Spinal cord (tissue), 10 donors: ENCODE measurements at places on chromosomes 7 and 10. TPM values are rescaled to one million over a fixed set of nuclear protein-coding genes. Genes with fewer than 3 reads are reported as not detected.

- no peak for DNase-seq
Observed at GRCh38 chr10:48896756-48897440, 42.7 kb downstream of the LRRC18 start.

C7orf33 gene
- not detected for total RNA-seq

SPDYE2B gene
- total RNA-seq = not detected

DNA sequence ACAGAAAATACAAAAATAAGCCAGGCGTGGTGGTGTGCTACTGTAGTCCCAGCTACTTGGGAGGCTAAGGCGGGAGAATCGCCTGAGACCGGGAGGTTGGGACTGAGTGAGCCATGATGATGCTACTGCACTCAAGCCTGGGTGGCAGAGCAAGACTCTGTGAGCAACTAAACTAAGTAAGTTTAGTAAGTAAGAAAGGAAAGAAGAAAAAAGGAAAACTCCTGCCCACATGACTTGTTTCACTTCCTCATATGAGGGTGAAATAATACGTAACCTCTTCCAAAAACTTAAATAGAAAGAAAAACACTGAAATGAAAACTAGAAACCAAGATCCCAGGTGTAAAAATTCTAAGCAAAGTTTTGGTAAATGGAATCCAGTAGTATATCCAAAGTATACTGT lies 79.6 kb downstream of the LARP4B start:
- DNase-seq = no peak

GRCh38 chr7:43037531-43037930 lies 74.9 kb upstream of the HECW1 start:
- DNase-seq = no peak

DNA sequence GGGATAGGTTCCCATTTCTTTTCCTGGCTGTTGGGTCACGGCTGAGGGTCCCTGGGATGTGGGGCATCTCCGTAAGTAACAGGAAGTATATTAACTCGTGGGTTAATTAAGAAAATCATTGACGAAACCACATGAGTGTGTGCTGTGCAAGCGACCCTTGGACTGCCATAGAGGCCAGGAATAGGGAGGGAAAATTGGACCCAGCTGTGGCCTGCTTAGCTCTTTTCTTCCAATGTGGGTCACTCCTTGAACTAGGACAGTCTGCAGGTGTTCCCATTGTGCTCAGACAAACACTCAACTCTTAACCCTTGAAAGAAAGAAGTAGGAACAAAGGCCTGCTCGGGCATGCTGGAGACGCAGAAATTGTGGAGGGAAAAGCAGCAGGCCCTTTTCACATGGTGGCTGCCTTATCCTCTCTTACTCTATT lies 25.6 kb upstream of the PLEKHA1 start:
- no peak for DNase-seq

DNA sequence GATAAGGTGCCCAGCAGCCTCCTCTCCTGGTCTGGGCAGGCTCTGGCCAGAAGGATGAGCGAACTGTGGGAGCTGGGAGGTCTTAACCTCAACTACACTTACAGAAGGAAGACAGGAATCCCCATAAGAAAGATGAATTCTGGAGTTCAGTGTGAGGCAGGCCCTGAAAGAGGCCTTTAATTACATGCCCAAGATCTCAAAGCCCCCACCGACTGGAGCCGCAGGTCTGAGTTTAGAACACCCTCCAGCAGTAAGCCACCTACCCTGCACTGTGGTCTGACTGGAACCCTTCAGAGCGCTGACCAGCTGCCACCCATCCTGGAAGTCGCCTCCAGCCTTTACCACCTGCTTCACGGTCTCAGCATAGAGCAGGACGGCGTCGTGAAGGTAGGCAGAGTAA lies 28.2 kb upstream of the ACSL5 start:
- no peak for DNase-seq

KCNMA1 gene
- total RNA-seq = 95.0 TPM

DNA sequence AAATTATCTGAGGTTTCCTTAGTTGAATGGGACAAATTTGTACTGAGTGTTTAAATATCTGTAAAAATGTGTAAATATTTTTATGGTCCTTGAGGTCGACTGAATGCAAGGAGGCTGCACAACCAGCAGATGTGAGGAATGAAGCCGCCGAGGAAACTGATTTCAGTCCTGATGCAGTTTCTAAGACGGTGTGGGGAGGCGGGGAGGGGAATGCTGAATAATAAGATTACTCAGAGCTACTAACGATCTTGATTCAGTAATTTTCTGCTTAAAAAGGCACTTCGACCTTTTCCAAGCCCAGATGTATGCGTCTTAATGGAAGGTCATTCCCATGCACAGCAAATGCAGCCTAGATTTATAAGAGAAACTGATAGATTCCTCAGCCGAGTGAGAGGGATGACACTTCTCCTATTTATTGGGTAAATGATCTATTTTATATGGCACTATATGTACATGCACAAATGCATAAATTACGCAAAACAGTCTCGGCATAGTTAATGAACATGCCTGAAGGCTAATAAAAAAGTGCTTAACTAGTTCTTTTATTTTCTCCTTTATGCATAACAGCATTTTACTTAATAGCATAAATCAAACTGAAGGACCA lies 167.6 kb upstream of the PITRM1 start:
- no peak for DNase-seq

DNA sequence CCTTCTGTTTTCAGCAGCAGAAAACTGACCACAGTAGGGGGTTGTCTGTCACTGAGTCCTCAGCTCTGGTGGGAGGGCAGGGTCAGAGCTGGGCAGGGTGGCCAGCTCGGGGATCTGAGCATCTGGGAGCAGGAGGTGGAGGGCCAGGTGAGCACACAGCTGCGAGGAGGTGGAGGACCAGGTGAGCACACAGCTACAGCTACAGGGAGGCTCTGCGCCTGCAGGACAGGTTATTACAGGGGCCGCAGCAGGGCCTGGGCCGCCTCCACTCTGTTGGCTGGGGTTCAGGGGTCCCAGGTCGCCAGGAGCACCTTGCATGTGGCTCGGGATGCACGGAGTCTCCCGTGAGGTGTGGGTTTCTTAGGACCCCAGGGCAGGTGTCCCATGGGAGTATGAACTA lies 52.4 kb upstream of the PRKAR1B start:
- DNase-seq = no peak

DNA sequence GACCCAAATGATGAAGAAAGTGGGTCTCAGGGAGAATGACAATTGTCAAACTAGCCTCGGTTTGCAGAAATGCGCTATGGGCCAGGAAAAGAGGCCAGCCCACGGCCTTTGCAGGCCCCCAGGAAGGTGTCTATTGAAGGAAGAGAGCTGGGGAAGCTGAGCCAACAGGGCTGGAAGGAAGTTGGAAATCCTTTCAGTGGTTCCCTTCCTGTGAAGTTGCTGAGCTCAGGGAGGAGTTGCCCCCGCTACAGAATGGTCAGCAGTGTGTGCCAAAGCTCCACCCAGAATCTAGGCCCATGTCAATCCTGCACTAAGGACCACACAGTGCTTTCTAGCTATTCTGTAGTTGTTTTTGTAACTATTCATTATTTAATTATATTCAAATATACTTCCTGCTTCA lies 91.6 kb upstream of the ANLN start:
- DNase-seq = no peak

GRCh38 chr10:5447056-5447455 lies 34.7 kb downstream of the NET1 start:
- DNase-seq = no peak

HECTD2 gene
- 49.2 TPM for total RNA-seq

DNA sequence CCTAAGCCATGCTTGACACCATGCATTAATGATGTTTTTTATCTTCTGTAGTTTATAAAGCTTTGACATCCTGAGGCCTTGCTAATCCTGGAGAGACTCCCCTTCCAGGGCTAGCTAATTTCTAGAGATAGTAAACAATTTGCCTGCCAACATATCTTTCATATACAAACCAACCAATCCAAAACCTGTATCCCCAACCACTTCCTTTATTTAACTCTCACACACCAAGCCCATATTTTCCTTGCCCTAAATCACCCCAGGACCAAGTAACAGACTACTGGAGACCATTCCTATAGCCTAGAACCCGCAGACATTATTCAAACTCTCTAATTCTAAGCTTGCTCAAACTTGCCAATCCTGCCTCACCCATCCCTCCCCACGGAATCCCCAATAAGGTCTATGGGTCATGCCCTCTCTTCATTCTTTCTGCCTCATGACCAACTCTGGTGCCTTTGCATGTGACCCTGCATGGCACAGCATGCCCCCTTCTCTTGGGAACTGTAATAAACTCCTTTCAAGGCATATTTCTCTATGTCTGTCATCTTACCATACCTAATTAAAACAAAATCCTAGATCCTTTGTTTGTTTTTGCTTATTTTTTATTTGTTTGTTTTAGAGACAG lies 116.6 kb upstream of the CACUL1 start:
- no peak for DNase-seq

DNA sequence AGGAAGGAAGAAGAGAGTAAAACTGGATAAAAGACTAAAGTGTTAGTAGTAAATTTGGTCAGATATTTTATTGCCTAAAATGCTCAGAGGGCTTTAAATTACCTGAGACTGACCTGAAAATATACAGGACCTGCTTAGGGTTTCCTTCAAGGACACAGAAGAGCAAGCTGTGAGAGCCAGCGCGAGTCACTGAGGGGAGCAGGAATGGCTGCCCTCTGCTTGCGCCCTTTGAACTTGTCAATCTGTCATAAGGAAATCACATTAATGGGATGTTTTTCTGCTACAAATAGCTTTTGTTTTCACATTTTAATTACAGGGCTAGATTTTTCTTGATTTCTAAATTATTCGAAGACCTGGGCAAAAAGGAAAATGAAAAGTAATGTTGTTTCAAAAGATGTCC lies 26.9 kb downstream of the DNAJB9 start:
- no peak for DNase-seq

DNA sequence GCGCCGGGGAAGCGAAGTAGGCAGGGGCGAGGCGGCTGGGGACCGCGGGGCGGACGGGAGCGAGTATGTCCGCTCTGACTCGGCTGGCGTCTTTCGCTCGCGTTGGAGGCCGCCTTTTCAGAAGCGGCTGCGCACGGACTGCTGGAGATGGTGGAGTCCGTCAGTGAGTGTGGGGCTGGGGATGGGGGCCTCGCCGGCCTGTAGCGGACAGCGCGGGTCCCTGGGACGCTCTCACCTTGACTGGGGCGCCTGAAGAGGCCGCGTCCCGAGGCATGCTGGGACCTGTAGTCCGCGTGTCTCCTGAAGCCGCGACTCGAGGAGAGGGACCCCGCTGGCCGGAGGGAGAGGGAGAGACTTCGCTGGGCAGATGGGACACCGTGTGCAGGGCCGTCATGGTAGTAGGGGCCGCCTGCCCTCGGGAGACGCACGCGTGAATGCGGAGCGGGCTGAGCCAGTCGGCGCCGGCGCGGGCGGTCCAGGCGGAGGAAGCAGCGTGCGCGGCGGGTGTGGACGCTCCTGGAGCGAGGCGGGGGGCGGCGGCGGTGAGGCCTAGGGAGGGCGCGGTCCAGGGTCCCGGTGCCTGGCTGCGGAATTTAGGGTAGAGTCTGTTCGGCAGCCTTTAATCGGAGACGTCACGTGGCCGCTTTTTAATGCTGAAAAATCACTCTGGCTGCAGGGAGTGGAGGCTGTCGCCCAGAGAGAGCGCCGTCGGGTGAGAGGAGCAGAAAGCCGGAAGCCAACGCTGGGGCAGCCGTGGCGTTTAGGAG lies at the start of gene NDUFB2:
TSS of gene NDUFB2 (plus strand) at position 29 of the 767 bp plus-strand sequence. CDS start at position 66, 37 bp downstream.
- DNase-seq = peak; percentile 79

DNA sequence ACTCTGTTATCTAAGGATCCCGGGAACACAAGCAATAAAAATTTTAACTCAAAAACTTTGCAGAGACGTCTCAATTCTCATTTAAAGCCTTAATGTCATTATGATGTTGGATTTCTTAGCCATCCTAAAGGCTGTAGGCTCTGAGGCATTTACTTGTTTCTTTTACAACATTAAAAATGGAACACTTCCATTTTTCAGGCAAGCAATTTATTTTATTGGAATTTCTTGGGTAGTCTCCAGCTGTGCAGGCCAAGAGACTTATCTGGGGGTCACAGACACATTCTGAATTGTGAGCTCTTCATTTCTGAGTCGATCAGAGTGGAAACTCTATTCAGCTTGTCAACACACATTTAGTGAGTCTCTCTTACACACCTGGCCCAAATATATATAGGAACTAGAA lies 48.0 kb upstream of the KIF5B start:
- no peak for DNase-seq

CHST15 gene
- total RNA-seq = 46.2 TPM

- no peak for DNase-seq
Observed at GRCh38 chr7:18461785-18462467, 33.6 kb upstream of the HDAC9 start.

PDE1C gene
- 10.6 TPM for total RNA-seq

GRCh38 chr7:116948934-116949333 lies 4.4 kb upstream of the ST7 start:
- DNase-seq = no peak

DNA sequence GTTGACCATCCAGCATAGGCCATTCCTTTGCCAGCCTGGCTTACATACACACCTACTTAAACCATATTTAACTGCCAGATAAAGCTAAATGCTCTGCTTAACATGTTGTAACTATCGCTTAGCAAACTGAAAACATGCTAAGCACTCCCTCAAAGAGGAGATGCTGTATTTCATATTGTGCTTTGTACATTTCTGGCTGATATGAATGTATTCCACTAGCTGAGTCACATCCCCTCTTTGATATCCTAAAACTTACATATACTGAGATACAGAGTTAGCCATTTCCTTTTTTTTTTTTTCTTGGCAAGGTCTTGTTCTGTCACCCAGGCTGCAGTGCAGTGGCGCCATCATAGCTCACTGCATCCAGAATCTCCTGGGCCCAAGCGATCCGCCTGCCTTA lies 99.4 kb downstream of the TPST1 start:
- DNase-seq = no peak

GRCh38 chr7:69518705-69519077 lies 79.6 kb upstream of the AUTS2 start:
- no peak for DNase-seq

TMEM130 gene
- total RNA-seq = 36.3 TPM

CALML5 gene
- not detected for total RNA-seq

DNA sequence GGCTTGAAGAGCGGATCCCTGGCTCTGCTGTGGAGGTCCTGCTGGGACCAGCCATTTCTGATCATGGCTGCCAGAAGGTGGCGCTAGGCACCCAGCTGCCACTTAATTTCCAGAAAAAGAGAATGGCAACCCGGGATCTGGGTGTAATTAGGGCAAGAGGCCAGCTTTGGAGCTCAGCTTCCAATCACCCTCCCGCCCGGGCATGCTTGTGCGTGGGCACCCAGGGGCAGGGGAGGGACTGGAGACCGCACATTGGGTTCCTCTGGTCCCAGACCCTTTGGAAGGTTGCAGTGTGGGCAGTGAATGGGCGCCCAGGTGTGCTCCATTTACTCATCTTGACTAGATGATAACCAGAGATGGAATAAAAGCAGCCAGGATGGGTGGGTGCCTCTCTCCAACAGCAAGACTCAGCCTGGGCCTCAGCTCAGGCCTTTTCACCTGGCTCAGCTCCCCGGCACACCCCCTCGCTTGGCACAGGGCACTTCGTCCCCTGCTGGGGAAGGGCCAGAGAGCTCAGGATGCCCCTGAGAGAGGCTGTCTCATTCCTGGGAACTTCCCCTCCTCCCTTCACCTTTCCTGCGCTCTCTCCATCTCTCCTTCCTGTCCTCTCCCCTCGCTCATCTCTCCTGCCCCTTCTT lies 14.7 kb downstream of the FAM241B start:
- DNase-seq = peak; percentile 96
